ENCODE measurements at places on chromosomes 6 and 20.

DNA sequence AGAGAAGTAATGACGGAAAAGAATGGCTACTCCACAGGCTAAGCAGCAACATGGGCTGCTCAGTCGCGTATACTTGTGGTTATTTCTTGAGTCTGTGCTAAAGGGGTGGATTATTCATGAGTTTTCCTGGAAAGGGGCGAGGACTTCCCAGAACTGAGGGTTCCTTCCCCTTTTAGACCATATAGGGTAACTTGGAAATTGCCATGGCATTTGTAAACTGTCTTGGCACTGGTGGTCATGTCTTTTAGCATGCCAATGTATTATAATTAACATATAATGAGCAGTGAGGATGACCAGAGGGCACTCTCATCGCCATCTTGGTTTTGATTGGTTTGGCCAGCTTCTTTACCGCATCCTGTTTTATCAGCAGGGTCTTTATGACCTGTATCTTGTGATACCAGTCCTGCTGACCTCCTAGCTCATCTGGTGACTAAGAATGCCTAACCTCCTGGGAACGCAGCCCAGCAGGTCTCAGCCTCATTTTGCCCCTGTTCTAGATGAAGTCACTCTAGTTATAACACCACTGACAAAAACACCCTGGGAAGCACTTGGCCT, 11.4 kb downstream of the LBP start:
- DNase-seq = no peak

- no peak for DNase-seq
These were observed 113.2 kb downstream of the CARMIL1 start for GRCh38 chr6:25392372-25392771.

DNA sequence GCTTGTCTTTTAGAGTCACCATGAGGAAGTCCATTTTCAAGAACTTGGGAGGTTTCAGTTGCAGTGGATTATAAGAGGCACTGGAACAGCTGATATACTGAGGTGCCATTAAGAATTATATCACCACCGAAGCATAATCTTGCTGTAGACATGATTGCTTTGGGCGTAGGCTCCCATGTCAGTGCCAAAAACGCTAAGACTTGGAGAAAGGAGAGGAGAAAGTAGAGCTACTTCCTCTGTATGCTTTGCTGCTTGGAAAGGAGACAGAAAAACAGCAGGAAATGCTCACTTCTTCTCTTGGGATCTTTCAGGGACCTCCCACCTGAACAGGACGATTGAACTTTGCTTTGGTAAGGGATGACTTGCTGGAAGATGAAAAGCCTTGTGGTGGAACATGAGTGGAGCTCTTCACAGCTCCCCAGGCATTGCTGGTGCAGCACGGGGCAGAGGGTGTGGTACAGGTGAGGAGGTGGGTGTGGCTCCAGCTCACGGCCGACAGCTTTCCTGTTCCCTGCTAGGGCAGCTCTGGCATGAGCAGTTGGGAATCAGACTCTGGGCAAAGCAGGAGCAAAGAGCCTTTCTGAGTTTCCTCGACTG, 190.4 kb upstream of the JAG1 start:
- DNase-seq = no peak

- no peak for DNase-seq
These were observed 39.7 kb downstream of the MAP3K5 start for GRCh38 chr6:136752554-136752953.

DNA sequence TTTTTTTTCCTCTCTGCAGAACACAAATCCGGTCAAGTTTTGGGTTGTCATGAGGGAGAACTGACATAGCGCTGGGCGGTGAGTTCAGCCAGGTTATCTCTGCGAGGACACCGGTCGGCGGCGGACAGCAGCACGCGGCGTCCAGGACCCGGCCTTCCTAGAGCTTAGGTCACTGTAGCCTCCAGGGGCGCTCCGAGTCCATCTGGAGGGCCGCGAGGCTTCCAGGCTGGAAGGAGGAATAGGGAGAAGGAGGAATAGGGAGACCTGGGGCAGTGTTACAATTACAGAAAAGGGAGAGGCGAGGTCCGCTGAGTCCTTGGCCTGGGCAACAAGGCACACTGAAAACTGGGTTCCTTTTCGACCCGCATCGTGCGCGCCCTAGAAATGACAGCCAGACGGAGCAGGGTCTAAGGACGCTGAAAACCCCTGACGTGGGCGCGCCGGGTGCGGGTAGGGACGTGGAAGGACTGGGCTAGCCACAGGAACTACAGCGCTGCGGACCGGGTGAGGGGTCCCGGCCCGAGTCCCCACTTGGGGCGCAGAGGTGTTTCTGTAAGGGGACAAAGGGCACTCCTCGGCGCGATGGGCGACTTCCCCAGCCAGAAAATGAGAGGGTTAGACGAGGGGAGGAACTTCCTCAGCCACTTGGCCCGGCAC, 536 bp upstream of the FNDC1 start:
- peak; percentile 38 for DNase-seq

DNA sequence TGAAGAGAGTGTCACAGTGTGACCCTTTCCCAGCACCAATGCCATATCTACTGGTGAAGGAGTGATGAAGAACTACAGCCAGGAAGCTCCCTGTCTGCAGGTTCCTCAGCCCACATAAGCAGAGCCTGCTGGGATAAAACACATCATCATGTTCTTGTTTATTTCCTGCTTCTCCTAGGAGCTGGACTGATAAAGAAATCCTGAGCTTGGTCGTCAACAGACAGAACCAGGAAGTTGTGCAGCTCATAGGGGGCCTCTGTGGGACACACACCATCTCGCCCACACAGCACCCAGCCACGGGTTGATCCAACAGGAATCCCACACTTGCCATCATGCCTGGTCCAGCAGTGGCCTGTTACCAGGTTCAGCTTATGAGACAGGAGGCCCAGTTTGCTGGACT, 2.8 kb upstream of the CSTL1 start:
- DNase-seq = no peak

- DNase-seq = no peak
These were observed 60.6 kb downstream of the TXLNB start for GRCh38 chr6:139231206-139231605.

GRCh38 chr20:45452772-45453691, 16.5 kb upstream of the WFDC2 start:
- no peak for DNase-seq

DNA sequence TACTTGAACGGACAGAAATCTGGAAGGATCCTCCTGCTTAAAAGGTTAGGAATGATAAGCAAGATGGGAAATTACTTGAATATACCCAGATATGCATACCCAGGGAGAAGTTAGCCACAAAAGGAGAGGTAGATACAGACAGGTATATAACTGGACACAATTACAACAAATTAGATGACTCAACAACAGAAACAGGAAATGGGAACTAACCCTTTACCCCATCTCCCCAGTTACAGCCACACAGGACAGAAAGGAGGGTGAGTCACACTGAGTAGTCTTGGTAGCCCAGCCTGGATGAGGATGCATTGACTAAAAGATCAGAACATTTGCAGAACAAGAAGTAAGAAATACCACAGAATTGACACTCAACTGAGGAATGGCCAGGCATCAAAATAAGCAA, 61.2 kb downstream of the C6orf52 start:
- no peak for DNase-seq

GRCh38 chr6:35722121-35722761, 14.6 kb upstream of the ARMC12 start:
- DNase-seq = no peak

- DNase-seq = no peak
These were observed 26.4 kb upstream of the SIRPA start for GRCh38 chr20:1868856-1869255.

- DNase-seq = no peak
These were observed 77.4 kb upstream of the CD93 start for GRCh38 chr20:23163562-23163961.

GRCh38 chr6:160070831-160071230, 50.8 kb upstream of the SLC22A1 start:
- no peak for DNase-seq

- no peak for DNase-seq
These were observed 323.8 kb upstream of the NOX3 start for GRCh38 chr6:155779456-155779855.

DNA sequence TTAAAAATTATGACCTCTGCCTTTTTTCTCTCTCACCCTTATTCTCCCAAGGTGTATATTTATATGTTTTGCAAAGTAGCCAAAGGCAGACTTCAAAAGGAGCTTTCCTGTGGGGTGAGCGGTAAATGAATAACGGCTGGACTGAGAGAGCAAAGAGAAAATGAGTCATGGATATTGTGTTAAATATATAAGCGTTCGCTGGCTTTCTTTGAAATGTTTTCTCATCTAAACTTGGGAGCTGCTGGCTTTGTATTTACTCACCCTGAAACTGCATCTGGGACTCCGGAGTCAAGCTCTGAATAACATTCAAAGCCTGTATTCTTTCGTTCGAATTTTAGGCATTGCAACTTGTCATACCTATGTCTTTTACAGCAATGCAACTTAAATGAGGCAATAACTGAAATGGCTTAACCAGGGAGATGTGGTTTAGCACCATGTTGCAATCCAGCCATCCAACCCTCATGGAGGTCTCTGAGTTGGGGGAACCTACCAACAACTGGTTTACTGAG, 32.0 kb downstream of the ATXN1 start:
- DNase-seq = no peak

DNA sequence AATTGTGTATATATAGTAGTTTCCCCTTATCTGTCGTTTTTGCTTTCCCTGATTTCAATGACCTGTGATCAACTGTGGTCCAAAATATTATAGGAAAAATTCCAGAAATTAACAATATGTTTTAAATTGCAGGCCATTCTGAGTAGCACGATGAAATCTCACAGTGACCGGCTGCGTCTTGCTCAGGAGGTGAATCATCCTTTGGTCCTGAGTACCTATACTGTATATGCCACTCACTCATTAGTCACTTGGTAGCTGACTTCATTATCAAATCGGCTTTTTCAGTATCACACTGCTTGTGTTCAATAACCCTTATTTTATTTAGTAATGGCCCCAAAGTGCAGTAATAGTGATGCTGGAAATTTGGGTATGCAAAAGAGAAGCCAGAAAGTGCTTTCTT, 728.3 kb upstream of the EYS start:
- no peak for DNase-seq

- no peak for DNase-seq
These were observed 8.5 kb upstream of the ANGPT4 start for GRCh38 chr20:924639-925038.

DNA sequence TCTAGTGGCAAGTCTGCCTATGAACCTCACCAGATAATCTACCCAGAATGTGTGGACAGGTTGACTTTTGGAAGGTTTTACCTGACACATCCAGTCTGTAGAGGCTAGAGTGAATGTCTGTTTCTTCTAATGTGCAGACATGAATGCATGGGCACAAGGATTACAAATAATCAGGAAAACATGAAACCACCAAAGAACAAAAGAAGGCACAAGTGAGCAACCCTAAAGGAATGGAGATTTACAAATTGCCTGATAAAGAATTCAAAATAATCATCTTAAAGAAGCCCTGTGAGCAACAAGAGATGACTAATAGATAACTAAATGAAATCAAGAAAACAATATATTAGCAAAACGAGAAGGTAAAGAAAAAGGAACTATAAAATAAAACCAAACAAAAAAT, 876.1 kb upstream of the ADGRB3 start:
- no peak for DNase-seq

DNA sequence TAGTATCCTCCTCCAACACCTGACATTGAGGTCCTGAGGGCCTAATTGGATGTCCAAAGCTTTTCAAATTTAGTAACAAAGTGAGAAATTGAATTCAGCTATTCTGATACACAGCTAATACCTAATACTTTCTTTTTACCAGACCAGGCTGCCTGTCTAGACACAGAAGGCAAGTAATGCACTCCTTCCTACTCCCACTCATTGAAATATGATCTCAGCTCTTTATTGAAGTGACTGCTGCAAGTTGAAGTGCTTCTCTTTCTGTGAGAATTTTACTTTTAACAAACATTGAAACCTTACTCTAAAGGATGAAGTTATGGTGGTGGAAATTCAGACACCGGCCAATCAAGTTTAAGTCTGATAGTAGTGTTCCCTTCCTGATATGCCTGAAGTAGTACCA, 90.8 kb upstream of the OGFRL1 start:
- no peak for DNase-seq

- no peak for DNase-seq
These were observed 270.0 kb upstream of the ZFP64 start for GRCh38 chr20:52461582-52461981.

DNA sequence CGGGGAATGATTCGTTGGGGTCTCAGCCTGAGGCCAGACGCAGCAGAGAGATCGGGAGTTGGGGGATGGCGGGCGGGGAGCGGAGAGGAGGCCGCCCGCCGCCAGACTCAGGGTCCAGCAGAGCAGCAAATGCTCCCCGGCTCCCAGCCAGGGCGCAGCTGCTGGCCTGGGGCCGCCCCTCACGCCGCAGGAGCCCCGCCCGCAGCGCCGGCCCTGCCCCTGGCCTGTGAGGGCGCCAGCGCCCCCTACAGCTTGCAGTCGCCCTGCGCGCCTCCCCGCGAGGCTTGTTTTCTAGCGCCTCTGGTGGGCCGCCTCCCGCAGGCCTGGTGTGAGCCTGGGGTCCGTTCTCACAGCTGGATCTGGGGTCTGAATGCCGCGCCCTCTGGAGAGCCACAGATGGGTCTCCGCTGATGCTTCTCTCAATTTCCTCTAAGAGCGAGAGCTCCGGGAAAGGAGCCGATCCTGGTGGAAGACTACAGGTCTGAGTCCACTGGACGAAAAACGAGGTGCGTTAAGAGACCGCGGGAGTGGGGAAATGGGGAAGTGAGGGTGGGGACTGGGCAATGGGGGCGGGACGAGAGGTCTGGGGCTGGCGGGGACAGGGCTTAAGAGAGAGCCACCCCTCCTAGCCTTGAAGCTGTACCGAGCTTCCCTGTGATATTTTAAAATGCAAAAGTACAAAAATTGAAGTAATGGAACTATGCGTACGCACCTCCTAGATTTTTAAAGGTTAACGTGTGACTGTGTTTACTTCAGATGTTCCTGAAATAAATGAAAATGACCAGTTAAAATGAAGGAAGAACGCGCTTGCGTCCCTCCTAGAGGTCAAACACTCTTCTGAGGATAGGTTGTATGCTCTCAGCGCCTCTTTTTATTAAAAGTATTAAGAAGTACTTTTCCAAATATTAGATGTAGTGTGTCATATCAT, 30.1 kb downstream of the TRIM38 start:
- DNase-seq = peak; percentile 83

DNA sequence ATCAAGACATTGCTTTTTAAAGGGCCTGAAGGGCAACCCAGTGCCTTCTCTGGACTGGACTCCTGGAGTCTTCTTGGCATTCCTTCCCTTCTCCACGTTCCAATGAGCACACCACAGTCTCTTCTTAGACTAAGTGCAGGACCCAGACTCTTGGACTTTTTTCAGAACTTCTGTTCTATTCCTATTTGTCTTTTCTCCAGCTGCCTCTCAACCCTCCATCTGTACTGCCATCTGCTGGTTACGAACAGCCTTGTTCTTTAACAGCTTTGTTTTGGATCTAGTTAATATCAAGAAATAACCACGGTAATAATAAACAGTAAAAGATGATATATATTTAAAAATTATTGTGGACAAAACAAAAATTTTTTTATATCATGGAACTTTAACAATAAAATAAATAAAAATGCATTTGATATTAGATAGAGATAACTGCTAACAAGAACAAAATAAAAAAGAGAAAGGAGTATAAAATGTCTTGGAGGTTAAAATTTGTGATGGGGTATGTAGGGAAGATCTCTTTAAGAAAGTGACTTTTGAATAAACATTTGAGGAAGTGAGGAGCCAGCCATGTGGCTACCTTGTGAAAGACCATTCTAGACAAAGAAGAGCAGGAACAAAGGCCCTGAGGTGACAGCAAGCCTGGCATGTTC, 105.1 kb upstream of the HCRTR2 start:
- DNase-seq = peak; percentile 40

Data from NCI-H460 (cell line).